SJCRH30 (cell line): ENCODE measurements at places on chromosomes 7 and 10.

- DNase-seq = no peak
These were observed 12.5 kb downstream of the PYROXD2 start for GRCh38 chr10:98402478-98402877.

GRCh38 chr7:134941952-134942351, 44.4 kb upstream of the AGBL3 start:
- DNase-seq = no peak

DNA sequence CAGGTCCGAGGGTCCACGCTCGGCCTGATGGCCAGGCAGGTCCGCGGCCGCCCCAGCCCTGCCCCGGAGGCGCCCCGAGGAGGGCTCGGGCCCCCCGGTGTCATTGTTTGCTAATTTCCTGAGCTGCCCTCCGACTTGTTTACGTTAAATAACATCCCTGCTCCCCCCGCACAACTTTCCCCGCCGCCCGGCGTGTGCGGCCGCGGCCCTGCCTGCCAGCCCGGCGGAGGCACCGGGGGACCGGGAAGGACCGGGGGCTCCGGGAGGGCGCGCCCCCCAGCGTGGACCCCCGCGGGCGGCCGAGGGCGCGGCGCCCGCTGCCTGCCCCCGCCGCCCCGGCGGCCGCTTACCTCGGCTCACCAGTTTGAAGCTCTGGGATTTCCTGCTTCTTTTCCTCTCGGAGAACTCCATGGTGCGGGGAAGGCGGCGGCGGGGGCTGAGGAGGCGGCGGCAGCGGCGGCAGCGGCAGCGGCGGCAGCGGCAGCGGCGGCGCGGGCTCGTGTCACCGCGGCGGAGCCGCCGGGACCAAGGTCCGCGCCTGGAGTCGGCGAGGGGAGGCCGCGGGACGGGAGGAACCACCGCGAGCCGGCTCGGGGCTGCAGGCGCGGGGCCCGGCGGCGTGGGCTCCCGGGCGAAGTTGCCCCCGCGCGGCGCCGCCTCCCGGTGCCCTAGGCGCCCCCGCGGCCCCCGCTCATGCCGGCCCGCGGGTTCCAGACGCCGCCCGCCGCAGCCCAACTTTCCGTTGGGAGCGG, 515 bp downstream of the BEND7 start:
- peak; percentile 7 for DNase-seq

- DNase-seq = no peak
These were observed 142.0 kb downstream of the CELF2 start for GRCh38 chr10:11159543-11160215.

DNA sequence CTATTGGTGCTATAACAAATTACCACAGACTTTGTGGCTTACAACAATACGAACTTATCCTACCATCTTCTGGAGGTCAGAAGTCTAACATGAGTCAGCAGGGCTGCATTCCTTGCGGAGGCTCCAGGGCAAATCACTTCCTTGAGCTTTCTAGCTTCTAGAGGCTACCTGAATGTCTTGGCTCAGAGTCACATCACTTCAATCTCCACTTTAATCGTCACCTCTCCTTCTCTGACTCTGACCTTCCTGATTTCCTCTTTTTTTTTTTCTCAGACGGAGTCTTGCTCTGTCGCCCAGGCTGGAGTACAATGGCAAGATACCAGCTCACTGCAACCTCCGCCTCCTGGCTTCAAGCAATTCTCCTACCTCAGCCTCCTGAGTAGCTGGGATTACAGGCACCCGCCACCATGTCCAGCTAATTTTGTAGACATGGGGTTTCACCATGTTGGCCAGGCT, 44.6 kb upstream of the ANAPC16 start:
- DNase-seq = no peak

DNA sequence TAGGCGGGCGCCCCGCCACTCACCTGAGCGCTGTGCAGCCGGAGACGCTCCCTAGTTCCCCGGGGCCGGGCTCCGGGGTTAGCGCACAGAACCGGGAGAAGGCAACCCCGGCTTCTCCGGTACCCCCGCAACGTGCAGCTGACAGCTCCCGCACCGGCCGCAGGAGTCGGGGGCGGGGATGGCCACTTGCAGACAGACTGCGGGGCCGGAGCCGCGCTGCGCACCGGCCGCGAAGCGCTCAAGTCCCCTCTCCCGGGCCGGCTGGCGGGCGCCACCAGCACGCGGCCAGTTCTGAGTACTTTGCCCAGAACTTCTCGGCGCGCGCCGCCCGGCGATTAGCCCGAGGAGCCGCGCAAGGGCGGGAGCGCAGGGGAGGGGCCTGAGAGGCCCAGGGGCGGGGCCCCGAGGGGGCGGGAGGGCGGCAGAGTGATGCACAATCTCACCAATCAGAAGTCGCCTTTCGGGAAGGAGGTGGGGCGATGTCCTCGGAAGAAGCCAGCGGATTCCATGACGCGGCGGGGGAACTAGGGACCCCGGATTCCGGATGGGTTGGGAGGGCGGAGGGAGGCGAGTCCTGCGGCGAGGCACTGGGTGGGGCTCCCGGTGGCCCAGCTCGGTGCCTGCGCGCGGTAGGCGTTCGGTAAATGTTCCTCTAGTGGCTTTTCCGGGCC, at the start of gene OSBPL3:
Gene OSBPL3 (minus strand): TSS at position 316 of the 671 bp plus-strand sequence. CDS start 87,706 bp downstream, outside the sequence.
- peak; percentile 97 for DNase-seq

DNA sequence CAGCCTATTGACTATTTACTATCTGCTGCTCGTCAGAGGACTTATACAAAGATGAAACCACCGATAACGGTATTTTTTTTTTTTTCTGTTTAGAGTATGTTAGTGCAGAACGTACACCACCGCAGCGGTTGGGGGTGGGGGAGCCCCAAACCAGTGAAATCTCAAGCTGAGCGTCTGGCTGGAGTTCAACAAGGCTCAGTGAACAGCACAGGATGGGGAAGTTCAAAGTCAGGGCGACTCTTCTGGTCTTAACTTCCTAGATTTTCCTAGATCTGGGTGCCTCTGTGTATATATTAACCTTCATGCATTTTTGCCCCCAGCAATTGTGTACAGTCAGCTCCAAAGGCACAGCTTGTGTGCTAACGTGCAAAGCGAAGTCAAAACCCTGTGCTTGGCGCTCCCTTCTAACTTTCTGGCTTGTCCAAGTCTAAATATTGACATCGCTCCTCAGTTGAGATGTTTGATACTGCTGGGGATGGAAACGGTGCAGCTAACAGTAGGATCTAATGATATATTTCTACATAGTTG, 1.1 kb downstream of the RHOBTB1 start:
- DNase-seq = peak; percentile 29
